Hepatocyte (in vitro differentiated cells): ENCODE measurements at places on chromosomes 11 and 22.

- no peak for DNase-seq
These were observed 8.7 kb downstream of the MS4A15 start for GRCh38 chr11:60765355-60765754.

DNA sequence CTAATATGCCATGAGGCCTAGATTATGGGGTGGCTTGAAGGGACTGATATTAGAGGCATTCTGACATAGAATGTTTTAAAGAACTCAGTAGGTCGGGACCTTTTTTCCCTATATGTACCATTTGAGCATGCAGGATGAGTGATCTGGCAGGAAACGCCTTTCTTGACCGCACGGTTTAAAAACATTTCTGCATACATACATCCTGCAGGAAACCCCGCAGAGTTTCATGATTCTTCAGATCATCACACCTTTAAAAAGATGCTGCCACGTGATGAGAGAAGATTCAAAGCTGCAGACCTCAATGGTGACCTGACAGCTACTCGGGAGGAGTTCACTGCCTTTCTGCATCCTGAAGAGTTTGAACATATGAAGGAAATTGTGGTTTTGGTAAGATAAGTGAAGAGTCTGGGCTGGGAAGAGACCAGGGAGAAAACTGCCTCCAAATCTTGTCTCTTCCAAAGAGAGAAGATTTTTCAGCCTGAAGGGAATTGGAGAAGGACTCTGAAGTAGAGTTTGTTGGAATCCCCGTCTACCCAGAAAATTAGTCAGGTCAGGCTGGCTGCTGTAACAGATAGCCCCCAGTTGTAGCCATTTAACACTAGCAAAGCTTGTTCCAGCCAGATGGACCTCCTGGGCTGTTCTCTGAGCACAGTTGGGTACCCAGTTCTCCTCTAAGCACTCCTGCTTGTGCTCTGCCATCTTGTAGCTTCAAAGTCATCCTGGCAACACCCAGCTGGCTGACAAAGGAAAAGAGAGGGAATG is 7.4 kb downstream of the RCN1 start:
- DNase-seq = no peak

DNA sequence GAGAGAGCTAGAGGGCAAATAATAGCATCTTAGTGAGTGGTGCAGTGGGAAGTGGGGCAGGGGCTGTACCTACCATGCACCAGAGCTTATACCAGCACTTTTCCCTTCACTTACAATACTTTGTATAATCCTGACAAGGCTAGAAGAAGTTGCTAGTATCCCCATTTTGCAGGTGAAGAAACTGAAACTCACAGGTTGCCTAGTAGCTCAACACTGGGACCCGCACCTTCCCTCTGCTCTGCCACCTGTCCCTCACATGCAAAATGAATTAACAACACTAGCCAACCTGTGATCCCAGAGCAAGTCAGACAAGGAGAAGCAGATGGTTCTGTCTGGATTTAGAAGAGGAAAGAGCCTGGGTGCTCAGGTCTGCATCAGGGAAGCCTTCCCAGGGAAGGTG is 510.4 kb downstream of the BUD13 start:
- no peak for DNase-seq

GRCh38 chr22:46693634-46694415 is 44.2 kb downstream of the CERK start:
- DNase-seq = no peak

GRCh38 chr22:50696251-50696798 is 23.7 kb downstream of the SHANK3 start:
- no peak for DNase-seq

DNA sequence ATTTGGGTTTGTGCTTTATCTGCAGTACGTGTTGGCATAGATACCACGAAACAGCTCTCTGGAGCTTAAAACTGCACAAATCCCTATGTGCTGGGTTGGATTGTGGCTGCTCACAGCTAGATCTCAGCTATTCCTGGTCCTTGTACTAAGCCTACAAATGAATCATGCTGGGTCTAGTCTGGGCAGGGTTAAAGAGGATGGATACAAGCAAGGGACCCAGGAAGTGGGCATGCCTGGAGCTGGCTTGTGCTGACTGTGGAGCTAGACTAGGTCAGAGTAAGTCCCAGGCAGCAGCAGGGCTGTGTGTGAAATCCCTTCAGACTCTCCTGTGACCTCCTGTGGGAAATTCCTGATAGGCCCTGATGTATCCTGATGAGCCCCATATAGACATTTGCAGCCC is 3.9 kb upstream of the E2F8 start:
- peak; percentile 35 for DNase-seq

DNA sequence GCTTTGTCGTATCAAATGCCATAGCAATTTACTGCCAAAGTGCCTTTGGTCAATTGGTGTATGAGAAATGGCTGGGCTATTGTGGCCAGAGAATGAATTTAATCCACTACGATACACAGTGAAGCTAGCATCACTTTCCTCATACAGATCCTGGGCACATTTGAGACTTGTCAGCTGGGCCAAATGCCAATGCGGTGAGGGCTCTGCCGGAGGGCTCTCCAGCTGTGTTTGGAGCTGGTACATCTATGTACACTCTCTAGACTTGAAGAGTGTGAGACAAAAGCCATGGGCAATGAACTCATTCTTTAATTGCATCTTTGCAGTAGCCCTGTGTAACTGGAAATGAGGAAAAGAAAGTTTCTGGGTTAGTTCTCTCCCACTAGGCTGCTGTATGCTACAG is 1052.9 kb downstream of the NTM start:
- DNase-seq = no peak

DNA sequence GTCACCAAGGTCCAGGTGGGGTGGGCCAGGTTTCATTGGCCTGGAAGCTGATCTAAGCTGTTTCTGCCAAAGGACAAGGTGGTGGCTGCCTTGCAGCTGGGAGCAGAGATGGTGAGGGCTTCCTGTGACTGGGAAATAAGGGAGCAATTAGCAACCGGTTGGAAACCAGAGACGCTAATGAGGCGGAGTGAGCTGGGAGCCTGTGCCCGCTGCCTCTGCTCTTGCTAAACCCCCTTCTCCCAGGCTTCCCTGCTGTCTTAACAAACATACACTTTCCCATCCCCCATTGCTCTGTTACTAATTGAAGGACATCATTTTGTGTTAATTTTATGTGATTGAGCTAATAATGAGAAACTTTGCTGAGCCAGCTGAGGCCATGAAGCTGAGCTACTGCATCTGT is 121.8 kb downstream of the INSC start:
- DNase-seq = no peak

GRCh38 chr22:29109822-29110221 is 37.0 kb downstream of the KREMEN1 start:
- peak; percentile 57 for DNase-seq

GRCh38 chr22:25903294-25903693 is 161.3 kb downstream of the MYO18B start:
- no peak for DNase-seq

- DNase-seq = no peak
These were observed 9.1 kb upstream of the NAALADL1 start for GRCh38 chr11:65067446-65067845.

- DNase-seq = no peak
These were observed 28.4 kb downstream of the SHANK2 start for GRCh38 chr11:71223671-71224660.
